ENCODE measurements at places on chromosomes 7 and 10.

DNA sequence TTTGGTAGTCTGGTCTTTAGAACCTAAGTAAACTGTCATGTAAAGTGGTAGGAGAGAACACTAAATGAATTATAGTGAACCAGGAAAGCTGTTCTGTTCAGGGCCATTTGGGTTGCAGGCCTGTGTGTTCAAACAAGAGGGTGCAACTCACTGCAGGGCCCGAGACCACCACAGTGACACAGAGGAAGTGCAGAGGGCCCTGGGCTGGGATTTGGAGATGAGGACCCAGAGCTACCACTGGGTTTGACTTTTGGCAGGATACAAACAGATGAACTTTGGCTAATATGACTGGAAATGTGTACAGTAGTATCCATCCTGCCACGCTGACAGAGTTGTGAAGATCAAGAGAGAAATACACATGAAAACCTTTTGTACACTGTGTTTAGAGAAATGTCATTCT lies 9.8 kb downstream of the MMP21 start:
- no peak for DNase-seq

GRCh38 chr7:135811506-135811905 lies 62.9 kb upstream of the FAM180A start:
- DNase-seq, result no peak

DNA sequence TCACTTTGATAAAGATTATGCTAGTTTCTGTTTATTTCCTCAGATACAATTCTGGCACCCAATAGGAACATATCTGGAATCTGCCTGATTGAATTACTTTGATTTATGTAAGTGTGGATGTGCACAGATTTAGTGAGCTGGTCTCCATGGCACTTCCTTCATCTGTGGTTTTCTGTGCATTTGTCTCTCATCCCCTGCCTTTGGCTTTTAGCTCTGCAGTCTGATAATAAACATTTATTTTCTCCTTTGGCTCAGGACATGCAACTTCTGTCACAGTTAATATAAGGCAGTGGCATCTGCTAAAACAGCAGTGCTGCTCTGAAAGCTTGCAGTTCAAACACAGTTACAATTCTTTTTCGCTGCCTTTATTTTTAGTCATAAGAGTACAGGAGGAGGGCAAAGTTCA lies 273.7 kb upstream of the CHRM2 start:
- no peak for DNase-seq

- DNase-seq, result no peak
Measured at GRCh38 chr10:100037758-100038315, 28.1 kb upstream of the DNMBP start.

DNA sequence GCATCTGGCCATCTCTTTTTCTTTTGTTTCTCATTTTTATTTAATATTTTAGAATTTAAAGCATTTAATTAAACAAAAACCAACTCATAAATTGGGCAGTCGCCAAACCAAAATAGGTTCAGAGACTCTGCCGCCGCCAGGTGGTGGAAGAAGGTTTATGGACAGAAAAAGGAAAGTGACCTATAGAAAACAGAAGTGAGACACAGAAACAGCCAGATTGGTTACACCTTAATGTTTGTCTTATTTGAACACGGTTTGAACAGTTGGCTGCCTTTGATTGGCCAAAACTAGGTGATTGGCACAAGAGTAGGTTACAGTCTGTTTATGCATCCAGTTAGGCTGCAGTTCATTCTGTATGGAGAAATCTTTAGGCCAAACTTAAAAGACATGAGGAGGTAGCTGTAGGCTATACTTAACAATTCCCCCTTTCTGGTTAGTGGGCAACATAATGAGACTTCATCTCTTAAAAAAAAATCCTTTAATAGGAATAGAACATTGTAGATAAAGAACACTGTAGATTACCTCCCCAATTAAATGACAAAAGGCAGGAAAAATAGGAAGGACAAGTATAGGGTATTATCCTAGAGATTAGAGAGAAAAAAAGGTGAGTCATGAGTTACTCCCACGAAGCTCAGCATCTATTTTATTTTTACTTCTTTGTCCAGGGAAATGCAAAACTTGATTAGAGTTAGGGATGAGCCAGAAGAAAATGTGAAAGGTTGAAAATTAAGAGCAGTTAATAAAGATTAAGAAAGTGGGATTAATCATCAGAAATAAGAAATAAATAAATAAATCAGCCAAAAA lies 23.9 kb upstream of the CYCS start:
- DNase-seq, result no peak

GRCh38 chr7:105126436-105126975 lies 112.5 kb downstream of the KMT2E start:
- no peak for DNase-seq

All from GM20000 (cell line).